ENCODE measurements at places on chromosomes 2 and 18. TPM values are rescaled to one million over a fixed set of nuclear protein-coding genes. Genes with fewer than 3 reads are reported as not detected.

- no peak for DNase-seq
These were observed 90.6 kb upstream of the ST6GAL2 start for GRCh38 chr2:106976548-106976947.

DNA sequence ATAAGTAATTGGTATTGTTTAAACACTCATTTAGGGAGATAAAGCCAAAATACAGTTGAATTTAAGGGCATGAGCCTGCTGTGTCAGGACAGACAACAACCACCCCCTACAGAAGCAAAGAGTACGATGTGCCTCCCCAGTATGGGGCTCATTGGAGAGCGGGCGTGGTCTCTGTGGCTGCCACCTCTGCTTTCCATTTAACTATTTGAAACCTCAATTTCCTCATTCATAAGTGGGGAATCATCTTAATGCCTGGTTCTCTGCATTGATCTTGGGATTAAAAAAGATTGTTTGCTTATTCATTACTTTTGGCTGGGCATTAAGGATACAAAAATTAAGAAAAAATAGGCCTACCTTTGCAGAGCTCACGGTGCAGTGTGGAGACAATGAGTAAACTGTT, 21.4 kb downstream of the KCNS3 start:
- DNase-seq = no peak

DNA sequence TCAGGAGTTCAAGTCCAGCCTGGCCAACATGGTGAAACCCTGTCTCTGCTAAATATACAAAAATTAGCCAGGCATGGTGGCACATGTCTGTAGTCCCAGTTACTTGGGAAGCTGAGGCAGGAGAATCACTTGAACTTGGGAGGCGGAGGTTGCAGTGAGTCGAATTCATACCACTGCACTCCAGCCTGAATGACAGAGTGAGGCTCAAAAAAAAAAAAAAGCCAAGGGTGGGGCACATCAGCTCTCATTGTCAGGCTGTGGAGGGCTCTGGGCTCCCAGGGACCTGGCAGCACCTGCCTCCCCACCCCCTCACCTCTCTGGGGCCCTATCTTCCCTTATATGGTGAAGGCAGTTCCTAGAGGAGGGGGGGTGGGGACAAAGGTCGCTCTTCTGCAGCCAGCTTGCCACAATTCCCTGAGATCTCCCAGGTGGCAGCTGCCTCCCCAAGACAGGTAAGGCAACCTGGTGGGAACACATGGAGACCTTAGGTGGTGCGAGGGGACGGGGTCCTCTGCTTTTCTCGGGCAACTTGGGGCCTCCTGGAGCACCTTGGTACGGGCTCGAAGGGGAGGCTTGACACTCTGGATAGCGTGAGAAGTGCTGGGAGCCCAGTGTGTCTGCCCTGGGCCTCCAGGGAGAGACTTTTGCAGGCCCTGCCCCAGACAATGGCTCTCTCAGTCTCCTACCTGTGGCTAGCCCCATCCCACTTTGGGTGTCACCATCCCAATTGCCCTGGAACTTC, at the start of gene VIL1:
Gene VIL1 (plus strand): TSS at position 407 of the 742 bp plus-strand sequence. CDS start 4,656 bp downstream, outside the sequence.
- no peak for DNase-seq

- no peak for DNase-seq
These were observed 545.7 kb downstream of the ZEB2 start for GRCh38 chr2:143974262-143974661.

The OTOS gene
- not detected for total RNA-seq
